Left lung (tissue), 14 donors: ENCODE measurements at places on chromosomes 7 and 10. TPM values are rescaled to one million over a fixed set of nuclear protein-coding genes. Genes with fewer than 3 reads are reported as not detected.
A peak's percentile ranks its signal among the peaks of the same experiment; 100 is the strongest.

- no peak for DNase-seq
- no peaks in the 10 kb centered on the region for H3K27me3 ChIP-seq
- no peaks in the 10 kb centered on the region for H3K36me3 ChIP-seq
- no peaks in the 10 kb centered on the region for H3K4me1 ChIP-seq
- H3K27ac ChIP-seq = no peak overlapping the region
- H3K4me3 ChIP-seq = no peak overlapping the region
Observed at GRCh38 chr7:146635205-146636032, 518.8 kb downstream of the CNTNAP2 start.

DNA sequence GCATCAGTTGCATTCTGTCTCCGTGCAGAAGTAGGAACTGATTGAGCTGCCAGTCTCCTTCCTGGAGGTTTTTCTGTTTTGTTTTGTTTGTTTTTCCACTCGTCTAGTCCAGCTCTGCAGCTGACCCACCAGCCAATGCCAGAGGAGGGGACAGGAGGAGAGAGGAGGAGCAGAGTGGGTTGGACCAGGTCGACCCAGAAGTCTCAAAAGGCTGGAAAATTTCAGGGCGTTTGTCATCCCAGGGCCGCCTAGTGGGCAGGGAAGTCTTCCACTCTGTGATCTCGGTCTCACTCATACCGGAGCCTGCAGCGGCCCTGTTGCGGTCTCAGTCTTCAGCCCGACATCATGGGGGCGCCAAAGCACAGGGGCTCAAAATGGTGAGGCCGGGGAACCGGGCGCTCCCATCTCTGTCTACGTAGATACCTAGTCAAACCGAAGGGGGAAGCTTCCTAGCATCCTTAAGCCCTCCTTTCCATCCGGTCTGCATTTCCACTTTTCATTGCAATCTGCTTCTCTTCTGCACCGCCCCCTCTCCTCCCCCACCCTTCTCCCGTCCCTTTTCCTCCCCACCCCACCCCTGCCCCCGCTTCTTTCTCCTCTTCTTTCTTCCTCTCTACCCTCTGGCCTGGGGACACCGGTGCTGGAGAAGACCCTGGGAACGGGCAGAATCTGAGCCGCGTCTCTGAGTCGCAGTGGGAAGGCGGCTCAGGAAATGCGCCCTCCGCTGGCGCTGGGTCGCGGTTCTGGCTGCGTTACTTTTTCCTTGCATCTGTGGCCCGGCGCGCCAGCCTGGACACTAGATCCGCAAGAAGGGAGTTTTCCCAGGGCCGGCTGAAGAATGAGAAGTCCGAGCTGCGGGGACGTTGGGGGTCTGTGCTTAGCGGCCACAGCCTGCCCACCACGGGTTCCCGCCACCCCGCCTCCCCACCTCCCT is 16.2 kb upstream of the PAX2 start:
- H3K27ac ChIP-seq = no peak overlapping the region
- peaks cover 100% of the 10 kb centered on the region for H3K27me3 ChIP-seq
- no peaks in the 10 kb centered on the region for H3K36me3 ChIP-seq

- no peak overlapping the region for H3K4me3 ChIP-seq
- H3K36me3 ChIP-seq = peaks cover 3% of the 10 kb centered on the region
- no peaks in the 10 kb centered on the region for H3K27me3 ChIP-seq
- no peak overlapping the region for H3K27ac ChIP-seq
- H3K4me1 ChIP-seq = peaks cover 6% of the 10 kb centered on the region
Observed at GRCh38 chr7:36440880-36441279, 51.2 kb downstream of the ANLN start.

DNA sequence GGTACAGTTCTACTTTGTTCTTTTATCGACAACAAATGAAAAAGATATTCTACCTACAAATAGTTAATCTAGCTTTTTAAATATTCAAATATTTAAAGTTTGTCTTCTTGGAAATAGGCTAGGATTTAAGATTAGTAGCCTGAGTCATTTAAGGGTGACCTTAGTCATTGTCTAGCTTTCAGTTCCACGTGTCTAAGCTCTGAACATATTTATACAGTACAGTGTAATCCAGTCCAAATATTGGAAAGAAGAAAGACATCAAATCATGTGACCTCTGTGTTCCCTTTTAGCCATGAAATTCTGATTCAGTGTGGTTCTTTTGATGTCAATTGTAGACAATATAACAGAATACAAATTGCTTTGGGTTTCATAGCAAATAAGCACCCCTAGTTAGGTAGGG is 121.1 kb downstream of the MALRD1 start:
- no peak overlapping the region for H3K4me3 ChIP-seq
- H3K36me3 ChIP-seq = no peaks in the 10 kb centered on the region
- no peaks in the 10 kb centered on the region for H3K4me1 ChIP-seq
- no peak for DNase-seq

DNA sequence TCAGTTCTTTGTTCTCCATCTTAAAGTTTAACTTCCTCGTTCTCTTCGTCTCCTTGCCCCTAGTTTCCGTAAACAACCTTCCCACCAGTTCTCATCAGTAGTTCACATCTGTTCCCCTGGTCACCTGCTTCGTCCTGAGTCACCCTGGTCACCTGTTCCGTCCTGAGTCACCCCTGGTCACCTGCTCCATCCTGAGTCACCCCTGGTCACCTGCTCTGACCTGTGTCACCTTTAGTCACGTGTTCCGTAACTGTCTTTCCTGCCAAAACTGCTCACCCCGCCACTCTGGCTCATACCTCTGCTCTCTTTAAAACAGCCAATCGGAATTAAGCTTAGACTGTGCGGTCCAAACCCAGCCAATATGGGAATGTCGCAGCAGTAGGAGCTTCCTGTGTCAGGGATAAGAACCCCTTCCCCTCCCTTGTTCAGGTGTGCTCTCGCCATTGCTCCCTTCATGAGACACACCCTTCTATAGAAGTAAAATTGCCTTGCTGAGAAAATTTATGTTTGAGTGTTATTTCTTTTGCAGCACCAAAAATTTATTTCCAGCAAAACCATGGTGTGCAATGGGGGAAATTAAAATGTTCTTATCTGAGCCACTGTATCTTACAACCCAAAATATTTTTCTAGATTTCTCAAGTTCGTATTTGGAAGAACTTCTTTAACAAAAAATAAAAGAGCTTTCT is 112.2 kb downstream of the VIM start:
- no peak overlapping the region for H3K27ac ChIP-seq
- DNase-seq = no peak
- H3K36me3 ChIP-seq = no peaks in the 10 kb centered on the region
- no peaks in the 10 kb centered on the region for H3K27me3 ChIP-seq

GRCh38 chr10:48195803-48196202 is 78.7 kb downstream of the FRMPD2 start:
- no peak for DNase-seq
- H3K4me1 ChIP-seq = no peaks in the 10 kb centered on the region
- no peaks in the 10 kb centered on the region for H3K27me3 ChIP-seq
- H3K27ac ChIP-seq = no peak overlapping the region
- H3K4me3 ChIP-seq = no peak overlapping the region

DNA sequence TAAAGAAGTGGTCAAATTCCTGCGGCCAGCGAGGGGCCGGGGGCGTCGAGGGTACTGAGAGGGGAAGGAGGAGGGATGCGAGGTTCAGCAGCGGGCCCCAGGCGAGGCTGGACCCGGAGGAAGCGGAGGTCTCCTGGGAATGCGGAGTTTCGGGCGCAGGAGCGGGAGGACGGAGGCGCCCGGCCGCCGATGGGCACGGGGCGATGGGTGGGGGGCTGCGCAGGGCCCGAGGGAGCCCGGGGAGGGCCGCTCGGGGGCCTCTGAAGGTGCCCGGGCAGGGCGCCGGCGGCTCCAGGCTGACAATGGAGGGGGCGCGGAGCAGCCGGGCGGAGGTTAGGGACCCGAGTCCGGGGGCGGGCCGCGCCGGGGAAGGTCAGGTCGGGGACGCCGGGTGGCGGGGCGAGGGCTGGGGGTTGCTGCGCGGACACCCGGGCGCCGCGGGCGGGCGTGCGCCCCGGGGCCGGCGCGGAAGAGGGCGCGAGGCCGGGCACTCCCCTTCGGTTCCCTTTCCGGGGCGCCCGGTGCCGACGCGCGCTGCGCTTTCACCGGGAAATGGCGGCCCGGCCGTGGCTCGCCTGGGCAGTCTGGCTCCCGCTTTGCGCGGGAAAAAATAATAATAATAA is 683 bp downstream of the MACROH2A2 start:
- H3K4me1 ChIP-seq = peaks cover 22% of the 10 kb centered on the region
- peaks cover 13% of the 10 kb centered on the region for H3K27me3 ChIP-seq
- H3K4me3 ChIP-seq = peak overlapping the region; percentile 61
- no peak overlapping the region for H3K27ac ChIP-seq
- DNase-seq = peak; percentile 81
- H3K36me3 ChIP-seq = no peaks in the 10 kb centered on the region

DNA sequence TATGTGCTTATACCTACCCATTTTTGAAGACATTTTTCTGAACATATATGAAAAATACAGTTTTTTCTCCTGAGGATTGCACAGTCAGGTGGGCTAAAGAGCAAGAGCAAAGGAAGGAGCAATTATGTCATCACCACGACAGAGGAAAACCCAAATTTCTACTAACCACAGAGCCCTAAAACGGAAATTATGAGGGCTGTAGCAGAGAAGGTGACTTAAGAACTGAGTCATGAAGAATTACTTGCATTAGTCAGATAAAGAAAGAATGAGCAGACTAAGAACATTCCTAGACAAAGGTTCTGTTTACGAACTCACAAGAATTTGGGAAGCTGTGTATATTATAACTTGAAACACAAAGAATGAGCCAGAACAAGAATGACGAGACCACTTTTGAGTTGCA is 974.4 kb downstream of the NXPH1 start:
- H3K4me3 ChIP-seq = no peak overlapping the region
- H3K4me1 ChIP-seq = no peaks in the 10 kb centered on the region
- no peaks in the 10 kb centered on the region for H3K36me3 ChIP-seq
- H3K27ac ChIP-seq = no peak overlapping the region

- peaks cover 33% of the 10 kb centered on the region for H3K4me1 ChIP-seq
- H3K36me3 ChIP-seq = no peaks in the 10 kb centered on the region
- DNase-seq = no peak
- no peak overlapping the region for H3K4me3 ChIP-seq
Observed at GRCh38 chr10:13712476-13712836, 125.7 kb downstream of the PRPF18 start.

DNA sequence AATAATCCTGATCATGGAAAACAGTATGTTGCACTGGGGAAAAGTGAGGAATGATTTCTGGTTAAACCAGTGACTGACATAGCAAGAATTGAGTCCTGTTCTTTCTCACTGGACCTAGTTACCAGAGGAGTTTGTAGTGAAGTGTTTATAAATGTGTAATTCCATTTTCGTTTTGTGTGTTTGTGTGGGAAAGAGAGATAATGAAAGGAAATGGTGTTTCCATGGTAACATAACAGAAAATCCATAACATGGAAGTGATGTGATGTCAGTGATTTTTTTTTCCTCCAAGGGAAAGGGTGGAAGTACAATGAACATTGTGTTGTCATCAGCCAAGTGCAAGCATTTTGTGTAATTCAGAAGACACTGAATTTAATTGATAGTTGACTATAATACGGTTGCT is 283.9 kb downstream of the PLXDC2 start:
- H3K4me3 ChIP-seq = no peak overlapping the region
- DNase-seq = peak; percentile 81
- H3K4me1 ChIP-seq = peaks cover 10% of the 10 kb centered on the region

DNA sequence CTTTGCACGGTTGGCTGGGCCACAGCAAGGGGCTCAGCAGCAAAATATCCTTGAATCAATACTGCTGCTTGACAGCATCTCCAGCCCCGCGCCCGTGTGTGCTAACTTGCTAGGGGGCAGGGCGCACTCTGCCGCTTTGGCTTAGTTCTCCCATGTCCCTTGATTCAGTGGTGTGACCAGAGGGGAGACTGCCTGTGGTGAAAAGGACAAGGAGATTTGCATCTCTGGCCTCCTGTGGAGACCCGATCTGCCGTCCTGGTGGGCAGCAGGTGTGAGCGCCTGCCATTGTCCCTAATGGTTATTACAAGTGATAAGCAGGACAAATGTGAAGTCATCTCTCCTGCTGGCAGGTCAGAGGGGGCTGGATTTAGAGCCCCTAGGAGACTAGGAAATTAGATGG is 500.2 kb upstream of the GALNT17 start:
- H3K27ac ChIP-seq = no peak overlapping the region
- H3K27me3 ChIP-seq = no peaks in the 10 kb centered on the region
- no peaks in the 10 kb centered on the region for H3K4me1 ChIP-seq
- H3K4me3 ChIP-seq = no peak overlapping the region
- H3K36me3 ChIP-seq = no peaks in the 10 kb centered on the region

- no peak for DNase-seq
- H3K27me3 ChIP-seq = peaks cover 50% of the 10 kb centered on the region
- H3K36me3 ChIP-seq = no peaks in the 10 kb centered on the region
- no peak overlapping the region for H3K27ac ChIP-seq
- no peaks in the 10 kb centered on the region for H3K4me1 ChIP-seq
Observed at GRCh38 chr10:110651044-110651958, 7.2 kb downstream of the RBM20 start.

GRCh38 chr7:97342512-97342911 is 225.0 kb downstream of the SDHAF3 start:
- no peaks in the 10 kb centered on the region for H3K4me1 ChIP-seq
- H3K27me3 ChIP-seq = no peaks in the 10 kb centered on the region
- H3K27ac ChIP-seq = no peak overlapping the region
- H3K36me3 ChIP-seq = no peaks in the 10 kb centered on the region
- no peak overlapping the region for H3K4me3 ChIP-seq

GRCh38 chr7:42070068-42070467 is 166.9 kb downstream of the GLI3 start:
- DNase-seq = no peak
- H3K4me1 ChIP-seq = no peaks in the 10 kb centered on the region
- no peaks in the 10 kb centered on the region for H3K27me3 ChIP-seq
- no peak overlapping the region for H3K4me3 ChIP-seq
- no peaks in the 10 kb centered on the region for H3K36me3 ChIP-seq
- no peak overlapping the region for H3K27ac ChIP-seq

GRCh38 chr7:130957137-130957513 is 223.1 kb upstream of the KLF14 start:
- peaks cover 73% of the 10 kb centered on the region for H3K4me1 ChIP-seq
- no peaks in the 10 kb centered on the region for H3K36me3 ChIP-seq
- no peak overlapping the region for H3K4me3 ChIP-seq
- H3K27ac ChIP-seq = peak overlapping the region; percentile 58

DNA sequence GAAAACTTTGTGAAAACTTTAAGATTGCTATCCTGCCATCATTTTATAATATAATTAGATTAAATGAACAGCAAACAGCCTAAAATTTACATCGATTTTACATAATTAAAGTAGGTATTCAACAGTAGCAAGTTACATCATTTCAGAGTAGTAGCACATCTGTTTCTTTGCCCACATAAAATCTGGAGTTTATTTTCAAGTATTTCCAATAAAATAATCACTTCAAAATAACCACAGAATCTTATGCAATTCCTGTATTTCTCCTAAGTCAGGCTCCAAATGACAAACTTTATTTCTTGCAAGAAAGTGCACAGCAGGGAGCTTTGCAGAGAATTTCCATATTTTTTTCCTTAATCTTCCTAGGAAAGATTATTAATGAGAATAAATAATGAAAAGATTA is 82.6 kb downstream of the CUBN start:
- no peaks in the 10 kb centered on the region for H3K36me3 ChIP-seq
- no peaks in the 10 kb centered on the region for H3K4me1 ChIP-seq
- DNase-seq = no peak
- H3K27me3 ChIP-seq = no peaks in the 10 kb centered on the region

- H3K4me1 ChIP-seq = no peaks in the 10 kb centered on the region
- no peak for DNase-seq
- H3K36me3 ChIP-seq = no peaks in the 10 kb centered on the region
- H3K27ac ChIP-seq = no peak overlapping the region
- H3K27me3 ChIP-seq = no peaks in the 10 kb centered on the region
Observed at GRCh38 chr10:28291881-28292297, 11.0 kb downstream of the MPP7 start.

The SLC39A12 gene
- polyA plus RNA-seq = 0.10 TPM

The TMEM176A gene
- 5.1 TPM for polyA plus RNA-seq

The CDNF gene
- polyA plus RNA-seq = 3.9 TPM

The UCN3 gene
- polyA plus RNA-seq = 0.58 TPM
